SK-N-MC (cell line): ENCODE measurements at places on chromosomes 7 and 10.

DNA sequence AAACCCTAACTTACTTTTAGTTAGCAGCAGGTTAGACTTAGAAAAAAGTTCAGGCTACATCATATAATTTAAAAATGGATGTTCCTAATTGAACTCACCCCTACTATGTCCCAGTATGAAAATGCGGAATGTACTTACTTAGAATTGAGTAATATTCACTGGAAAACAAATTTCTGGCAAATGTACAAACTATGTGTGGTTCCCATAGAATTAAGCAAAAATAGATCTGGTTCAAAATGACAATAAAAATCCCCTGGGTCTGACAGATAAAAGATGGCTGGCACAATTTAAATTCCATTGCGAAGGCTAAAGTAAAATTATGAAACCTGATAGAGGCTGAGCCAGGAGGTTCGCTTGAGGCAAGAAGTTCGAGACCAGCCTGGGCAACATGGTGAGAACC is 42.4 kb upstream of the PRKAR2B start:
- DNase-seq = no peak

DNA sequence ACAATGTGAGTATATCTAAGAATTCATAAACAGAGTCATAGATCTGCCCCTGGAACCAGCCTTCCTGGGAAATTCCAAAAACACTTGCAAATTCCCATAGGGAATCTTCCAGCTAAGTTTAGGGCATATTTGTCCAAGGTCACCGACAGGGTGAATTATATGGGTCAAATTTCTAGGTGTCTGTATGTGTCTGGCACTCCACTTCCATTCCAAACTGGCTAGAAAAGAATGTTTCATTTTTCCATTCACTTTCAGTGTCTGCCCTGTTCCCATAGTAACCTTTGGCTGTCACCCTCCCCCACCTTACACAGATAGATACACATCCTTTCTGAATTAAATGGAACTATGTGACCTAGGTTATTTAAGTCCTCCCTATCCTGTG is 230.9 kb downstream of the CREB5 start:
- DNase-seq = no peak

- no peak for DNase-seq
Measured at GRCh38 chr7:84324136-84324630, 129.6 kb upstream of the SEMA3A start.

DNA sequence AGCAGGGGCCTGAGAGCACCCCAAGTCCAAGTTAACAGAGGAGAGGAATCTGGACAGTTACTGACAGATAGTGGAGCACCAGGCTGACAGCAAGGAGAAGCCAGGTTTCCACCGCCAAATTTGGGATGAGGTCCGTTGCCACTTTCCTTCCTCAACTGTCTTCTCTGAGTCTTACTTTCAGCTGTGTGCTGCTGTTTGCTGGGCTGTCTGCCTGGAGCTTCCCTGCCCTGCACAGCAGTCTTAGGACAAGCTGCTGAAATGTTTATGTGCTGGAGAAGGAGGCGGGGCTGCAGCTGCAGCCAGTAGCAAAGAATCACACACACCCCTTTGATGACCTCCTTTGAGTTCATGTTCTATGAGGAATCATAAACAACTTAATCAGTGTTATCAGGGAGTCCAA is 17.4 kb upstream of the CYP3A7 start:
- DNase-seq = no peak

- no peak for DNase-seq
Measured at GRCh38 chr10:119104654-119105015, 722 bp downstream of the DENND10 start.

- no peak for DNase-seq
Measured at GRCh38 chr10:70114902-70115301, 17.7 kb downstream of the AIFM2 start.

GRCh38 chr7:150384406-150385301 is 5.5 kb downstream of the ZNF775 start:
- no peak for DNase-seq

DNA sequence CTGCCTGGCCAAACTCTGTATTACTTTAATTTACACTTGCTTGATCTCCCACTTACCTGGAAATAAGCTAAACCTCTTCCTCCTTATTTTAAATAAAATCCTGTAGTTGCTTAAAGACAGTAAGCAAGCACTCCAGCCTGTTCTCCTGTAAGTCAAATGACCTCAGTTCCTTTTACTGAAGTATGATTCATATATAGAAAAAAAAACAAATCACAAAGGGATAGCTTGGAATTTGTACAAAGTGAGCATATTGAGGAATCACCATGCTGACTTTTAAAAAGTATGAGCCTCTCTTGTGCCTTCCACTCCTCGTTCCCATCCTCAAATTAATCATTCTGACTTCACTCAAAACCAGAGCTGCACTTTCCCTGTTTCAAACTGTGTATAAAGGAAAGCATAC is 52.0 kb downstream of the C10orf90 start:
- DNase-seq = no peak

- no peak for DNase-seq
Measured at GRCh38 chr10:84076540-84077195, 62.6 kb upstream of the GHITM start.

- no peak for DNase-seq
Measured at GRCh38 chr10:119723624-119724023, 2.2 kb upstream of the INPP5F start.

DNA sequence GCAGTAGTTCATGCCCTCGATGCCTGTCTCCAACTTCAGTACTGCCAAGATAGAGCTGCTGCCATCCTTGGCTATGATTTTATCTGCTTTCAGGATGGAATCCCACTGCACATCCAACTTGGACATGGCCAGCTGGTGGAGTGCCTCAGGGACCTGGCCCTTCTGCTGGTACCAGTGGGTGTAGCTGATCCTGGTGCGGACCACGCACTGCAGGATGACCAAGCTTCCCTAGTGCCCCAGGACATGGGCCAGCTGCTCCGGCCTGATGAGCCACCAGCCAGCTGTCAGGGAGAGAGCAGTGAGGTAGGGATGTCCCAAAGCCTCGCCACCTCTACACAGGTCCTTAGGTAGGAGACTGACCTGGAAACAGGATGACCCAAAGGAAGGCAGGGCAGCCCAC is 49.0 kb upstream of the TARP start:
- no peak for DNase-seq

- peak; percentile 28 for DNase-seq
Measured at GRCh38 chr10:104406715-104407650, 53.4 kb downstream of the CFAP58 start.

DNA sequence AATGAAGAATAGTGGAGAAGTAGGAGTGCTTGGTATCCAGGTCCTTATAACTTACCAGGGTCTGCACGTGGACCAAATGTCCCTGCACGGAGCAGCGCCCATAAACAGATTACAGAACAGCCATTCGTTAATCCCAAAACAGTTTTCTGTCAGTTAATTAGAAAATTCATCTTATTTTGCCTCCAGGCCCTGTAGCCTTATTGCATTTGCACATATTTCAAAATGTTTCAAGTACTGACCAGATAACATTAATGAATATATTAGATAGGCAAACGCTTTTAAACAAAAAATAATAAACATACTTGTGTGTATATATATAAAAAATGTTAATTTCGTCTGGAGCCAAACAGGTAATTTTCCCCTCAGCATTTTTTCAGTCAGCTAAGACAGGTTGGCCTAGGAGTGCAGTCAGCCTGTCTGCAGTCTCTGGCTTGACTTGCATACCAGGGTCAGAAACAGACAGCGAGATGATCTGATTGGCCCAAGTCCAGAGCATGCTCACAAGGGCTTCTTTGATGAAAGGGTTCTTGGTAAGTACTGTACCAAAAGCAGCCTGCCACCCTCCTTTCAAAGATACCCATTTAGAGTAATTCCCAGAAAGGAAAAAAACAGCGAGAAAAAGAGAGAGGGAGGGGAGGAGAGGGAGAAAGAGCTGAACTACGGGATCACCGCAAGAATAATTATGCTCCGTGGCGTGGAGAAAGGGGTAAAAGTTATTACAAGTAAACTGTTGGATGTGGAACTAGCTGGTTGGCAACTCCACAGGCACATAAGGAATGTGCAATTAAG is 194.4 kb upstream of the TCF7L2 start:
- DNase-seq = no peak

DNA sequence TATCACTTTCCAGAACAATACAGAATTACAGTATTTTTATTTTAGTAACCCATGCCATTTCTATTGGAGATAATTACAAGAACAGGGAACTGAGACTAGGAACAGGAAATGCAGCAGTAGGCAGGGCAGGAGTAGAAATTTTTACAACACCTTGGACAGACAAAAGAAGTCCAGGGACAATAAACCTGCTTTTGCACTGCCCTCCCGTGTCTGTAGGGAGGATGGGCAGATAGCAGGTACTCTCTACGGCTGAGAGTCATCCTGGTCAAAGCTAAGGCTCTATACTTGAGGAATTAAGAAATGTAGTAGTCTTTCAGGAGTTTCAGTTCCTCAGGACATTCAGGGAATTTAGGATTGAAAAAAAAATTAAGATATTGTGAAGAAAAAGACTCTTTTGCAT is 63.4 kb downstream of the VAX1 start:
- DNase-seq = no peak

- DNase-seq = no peak
Measured at GRCh38 chr10:15096661-15097010, 519 bp upstream of the RPP38 start.

DNA sequence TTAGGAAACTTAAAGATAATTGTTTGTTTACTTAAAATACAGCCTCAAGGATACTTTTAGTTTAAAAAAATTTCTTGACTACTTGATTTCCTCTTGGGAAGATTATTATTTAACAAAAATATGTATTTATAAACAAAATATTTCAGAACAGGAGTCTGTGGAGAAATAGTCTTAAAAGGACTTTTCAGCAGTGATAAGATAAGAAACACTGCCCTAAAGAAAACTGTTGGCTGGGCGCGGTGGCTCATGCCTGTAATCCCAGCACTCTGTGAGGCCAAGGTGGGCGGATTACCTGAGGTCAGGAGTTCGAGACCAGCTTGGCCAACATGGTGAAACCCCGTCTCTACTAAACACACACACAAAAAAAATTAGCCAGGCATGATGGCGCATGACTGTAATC is 22.6 kb upstream of the HERPUD2 start:
- no peak for DNase-seq

DNA sequence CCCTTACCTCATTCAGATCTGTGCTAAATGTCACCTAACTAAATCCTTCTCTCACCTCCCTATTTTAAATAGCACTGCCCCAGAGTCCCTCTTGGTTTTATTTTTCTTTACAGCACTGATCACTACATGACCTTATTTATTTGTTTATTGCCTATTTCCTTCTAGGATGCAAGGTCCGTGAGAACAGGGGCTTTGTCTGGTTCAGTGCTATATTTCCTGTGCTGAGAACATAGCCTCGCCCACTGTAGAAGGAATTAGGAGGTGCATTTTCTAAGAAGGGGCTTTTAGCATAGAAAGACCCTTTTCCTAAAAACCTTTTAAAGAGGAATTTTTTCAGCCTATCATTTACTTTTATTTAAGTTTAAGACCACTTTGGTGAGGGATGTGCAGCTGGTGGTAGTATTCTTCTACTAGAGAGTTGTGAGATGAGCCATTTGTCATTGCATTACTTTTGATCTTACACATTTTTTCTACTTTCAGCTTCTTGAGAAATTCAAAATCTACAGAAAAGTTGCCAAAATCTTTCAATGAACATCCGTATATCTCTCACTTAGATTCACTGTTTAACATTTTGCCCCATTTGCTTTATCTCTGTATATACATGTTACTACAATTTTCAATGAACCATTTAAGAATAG is 13.5 kb upstream of the PCGF5 start:
- DNase-seq = no peak

- no peak for DNase-seq
Measured at GRCh38 chr7:100247152-100247757, 27.5 kb downstream of the PVRIG start.

DNA sequence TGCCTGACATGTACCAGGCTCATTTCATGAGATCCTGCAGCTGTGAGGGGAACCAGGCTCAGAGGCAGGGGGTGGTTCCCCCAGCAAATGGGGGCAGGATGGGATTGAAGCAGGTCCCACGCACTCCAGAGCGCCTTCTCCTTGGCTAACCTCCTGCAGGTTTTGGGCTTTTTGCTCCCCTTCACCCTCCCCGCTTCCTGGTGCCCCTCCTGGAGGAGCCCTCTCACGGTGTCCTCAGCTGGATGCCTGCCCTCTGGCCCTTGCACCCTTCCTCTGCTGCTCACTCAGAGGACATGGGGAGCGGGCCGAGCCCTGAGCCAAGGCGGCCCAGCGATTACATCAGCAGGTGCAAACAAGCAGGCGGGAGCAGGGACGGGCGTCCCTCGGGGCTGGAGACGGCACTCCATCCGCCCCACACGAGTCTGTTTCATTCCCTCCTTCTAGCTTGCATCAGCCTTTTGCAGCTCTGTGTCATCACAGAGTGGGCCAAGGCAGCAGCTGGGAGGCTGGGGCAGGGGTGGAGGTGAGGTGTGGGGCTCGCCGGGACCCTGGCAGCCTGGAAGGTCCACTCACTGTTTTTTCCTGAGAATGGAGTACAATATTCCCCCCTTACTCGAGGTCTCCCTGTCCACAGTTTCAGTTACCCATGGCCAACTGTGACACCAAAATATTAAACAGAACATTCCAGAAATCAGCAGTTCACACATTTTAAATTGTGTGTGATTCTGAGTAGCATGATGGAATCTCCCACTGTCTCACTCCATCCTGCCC is 52.7 kb upstream of the SLC29A3 start:
- DNase-seq = no peak

GRCh38 chr10:47160967-47161366 is 139.0 kb upstream of the GDF10 start:
- no peak for DNase-seq

- no peak for DNase-seq
Measured at GRCh38 chr10:60430836-60431597, 41.3 kb upstream of the ANK3 start.

- DNase-seq = no peak
Measured at GRCh38 chr7:37290731-37291130, 157.9 kb downstream of the ELMO1 start.

GRCh38 chr7:125136755-125137532 is 207.3 kb upstream of the POT1 start:
- no peak for DNase-seq

GRCh38 chr7:28564755-28565374 is 152.5 kb downstream of the CREB5 start:
- no peak for DNase-seq

DNA sequence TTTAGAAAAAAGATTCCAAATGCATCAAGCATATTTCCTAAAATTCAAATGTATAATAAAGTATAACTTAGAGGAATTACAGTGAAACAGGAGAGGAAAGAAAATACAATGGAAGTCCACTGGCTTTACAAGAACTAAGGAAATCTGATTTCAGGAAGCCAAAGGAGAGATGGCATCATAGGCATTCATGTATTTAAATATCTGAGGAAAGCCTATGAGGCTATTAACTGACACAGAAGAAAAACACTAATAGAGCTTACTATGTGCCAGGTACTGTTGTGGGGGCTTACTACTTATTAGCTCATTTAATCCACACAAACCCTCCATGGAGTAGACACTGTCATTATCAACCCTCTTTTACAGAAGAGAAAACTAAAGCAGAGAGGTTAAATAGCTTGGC is 92.2 kb downstream of the SRPK2 start:
- no peak for DNase-seq

GRCh38 chr10:10418387-10418786 is 599.3 kb upstream of the CELF2 start:
- no peak for DNase-seq
